ENCODE measurements at places on chromosomes 5 and 9.

- no peak for DNase-seq
Measured at GRCh38 chr9:121703014-121703734, 51.7 kb downstream of the DAB2IP start.

DNA sequence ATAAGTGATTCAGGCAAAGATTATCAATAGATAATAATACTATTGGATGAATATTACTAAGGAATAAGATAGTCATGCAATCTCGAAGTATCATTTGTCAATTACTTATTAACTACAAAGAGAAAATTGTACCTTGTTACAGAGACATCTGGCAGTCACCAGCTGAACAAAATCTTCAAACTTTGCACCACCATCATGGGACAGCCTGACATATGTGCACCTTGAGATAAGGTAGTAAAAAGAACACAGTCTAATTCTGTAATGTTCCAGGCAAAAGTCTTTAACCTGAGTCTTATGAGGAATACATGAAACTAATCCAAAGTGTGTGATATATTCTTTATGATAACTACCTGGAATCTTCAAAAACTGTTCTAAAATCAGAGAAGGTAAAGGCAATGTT lies 423.0 kb upstream of the ZNF608 start:
- DNase-seq: no peak

GRCh38 chr5:68529581-68529980 lies 314.0 kb downstream of the PIK3R1 start:
- DNase-seq: peak; percentile 82

GRCh38 chr5:171342362-171343111 lies 33.5 kb downstream of the TLX3 start:
- DNase-seq: peak; percentile 84

DNA sequence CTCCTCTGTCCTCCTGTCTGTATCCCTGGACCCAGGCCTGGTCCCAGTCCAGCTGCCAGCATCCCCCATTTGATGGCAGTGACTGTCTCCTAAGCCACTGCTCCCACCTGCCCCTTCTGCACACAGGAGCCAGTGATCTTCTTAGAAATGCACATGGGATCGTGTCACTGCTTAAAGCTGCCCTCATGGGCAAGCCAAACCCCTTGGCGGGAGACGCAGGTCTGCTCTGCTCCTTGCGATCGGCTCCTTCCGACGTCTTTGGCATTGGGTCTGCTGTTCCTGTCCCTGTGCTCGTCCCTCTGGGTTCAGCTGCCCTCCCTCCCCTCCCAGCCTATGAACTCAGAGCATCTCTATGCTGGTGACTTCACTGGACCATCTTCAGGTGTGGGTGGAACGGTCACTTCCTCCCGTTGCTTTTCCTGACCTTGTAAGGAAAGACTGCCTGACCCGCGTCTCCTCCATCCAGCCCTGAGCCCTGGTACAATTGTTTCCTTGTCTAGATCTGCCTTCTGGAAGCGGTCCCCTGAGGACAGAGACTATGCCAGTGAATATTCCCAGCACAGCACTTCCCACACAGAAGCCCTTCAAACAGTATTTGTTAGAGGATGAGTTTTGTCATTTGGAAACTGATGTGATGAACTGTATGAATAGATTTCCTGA lies 116.5 kb downstream of the ZNF354C start:
- DNase-seq: no peak

DNA sequence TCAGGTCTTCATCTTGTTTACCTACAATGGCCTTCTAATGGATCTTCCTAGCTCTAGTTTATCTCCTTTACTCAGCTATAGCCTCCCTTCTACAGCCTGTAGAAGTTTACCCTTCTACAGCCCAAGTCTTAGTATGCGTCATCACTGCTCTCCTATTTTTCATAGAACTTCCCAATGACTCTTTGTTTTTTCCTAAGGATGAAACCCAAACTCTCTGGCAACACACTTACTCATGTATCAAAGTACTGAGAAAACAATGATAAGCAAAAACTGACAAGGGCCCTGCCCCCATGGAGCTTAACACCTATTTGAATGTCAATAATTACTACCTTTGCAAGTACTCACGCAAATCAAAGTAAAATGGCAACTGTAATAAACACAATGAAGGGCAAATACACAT lies 33.7 kb downstream of the LEAP2 start:
- no peak for DNase-seq

DNA sequence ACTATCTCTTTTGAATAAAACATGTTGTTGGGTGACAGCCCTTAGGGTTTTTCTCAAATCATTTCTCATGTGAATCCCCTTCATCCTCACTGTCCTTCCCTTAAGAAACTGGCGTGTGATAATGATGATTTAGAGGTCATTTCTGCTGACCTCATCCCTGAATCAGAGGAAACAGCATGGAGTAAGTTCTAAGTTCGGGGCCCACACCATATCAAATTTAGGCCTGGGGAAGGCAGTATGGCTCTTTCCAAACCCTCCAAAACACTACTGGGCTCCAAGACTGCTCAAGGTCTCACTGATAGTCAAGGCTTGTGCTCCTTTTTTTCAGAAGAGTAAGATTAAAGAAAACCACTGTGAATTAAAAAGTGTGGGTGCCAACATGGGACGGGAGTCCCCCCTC lies 872 bp upstream of the SMIM3 start:
- peak; percentile 31 for DNase-seq

GRCh38 chr5:53059281-53059680 lies 50.3 kb downstream of the MOCS2 start:
- no peak for DNase-seq

- no peak for DNase-seq
Measured at GRCh38 chr5:64570395-64570996, 64.7 kb downstream of the RGS7BP start.

DNA sequence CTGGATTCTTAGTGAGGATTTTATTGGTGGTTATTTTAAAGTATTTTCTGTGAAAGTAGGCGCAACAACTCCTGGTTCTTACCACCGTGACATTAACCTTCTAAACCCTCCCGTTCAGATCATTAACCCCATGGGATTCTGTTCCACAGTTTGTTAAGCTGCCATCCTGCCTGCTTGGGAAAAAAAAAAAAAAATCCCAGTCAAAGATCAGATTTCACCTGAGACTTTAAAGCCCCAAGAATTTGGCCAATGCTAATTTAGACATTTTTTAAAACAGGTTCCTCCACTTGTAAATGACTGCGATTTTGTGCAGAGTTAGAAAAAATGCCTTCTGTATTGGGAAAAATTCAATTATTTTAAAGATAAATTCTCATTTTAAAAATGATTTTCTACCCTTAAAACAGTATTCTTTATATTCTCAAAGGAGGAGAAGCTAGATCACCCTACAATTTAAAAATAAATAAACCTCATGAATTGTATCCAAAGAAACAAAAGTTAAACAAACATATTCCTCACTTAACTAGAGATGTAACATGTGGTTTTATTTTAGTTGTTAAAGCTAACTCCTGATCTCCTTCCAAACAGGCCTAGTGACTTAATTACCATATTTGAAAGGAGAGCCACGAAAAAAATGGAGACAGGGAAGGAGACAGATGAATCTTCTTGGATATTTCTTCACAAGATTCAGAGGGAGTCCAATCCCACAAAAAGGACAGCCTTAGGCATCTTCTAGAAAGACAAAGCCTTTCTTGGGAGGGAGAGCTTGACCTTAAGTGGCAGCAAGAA lies 93.1 kb upstream of the IFNK start:
- no peak for DNase-seq

- no peak for DNase-seq
Measured at GRCh38 chr5:149288436-149288835, 16.8 kb downstream of the AFAP1L1 start.

DNA sequence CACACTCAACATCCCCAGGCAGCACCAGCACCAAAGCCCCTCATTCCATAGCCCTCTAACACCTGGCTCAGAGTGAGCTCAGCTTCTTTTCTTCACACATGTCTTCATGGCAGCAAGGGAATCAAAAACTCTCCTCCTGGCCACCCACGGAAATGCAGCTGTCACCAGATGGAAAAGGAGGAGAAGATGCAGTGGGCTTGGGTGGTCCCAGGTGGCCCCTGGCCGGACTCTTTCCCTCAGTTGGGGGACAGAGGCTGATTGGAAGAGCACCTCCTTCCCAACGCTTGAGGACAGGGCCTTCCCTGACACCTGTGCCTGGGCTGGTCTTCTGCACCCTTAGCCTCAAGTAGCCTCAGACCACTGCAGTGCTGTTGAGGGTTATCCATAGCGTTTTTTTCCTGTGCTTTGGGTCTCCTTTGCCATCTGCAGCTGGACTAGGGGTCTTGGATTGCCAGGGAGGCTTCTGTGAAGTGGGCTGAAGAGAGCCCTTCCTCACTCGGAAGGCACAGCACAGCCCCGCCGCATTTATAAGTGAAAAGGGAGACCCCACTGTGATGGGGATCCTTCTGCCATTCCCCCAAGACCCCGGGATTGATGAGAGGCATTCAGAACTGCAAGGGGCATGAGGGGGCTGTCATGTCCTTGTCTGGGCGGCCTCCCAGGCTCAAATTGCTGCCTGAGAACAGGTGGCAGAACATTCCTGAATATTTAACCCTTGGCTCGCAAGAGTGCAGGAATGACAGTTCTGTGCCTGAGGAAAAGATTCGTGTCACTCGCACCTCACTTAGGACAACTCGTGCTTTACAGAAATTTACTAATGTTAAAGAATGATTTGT lies 200.0 kb downstream of the AUH start:
- DNase-seq: no peak

GRCh38 chr9:131407717-131408195 lies 13.9 kb downstream of the PRRC2B start:
- DNase-seq: peak; percentile 67

DNA sequence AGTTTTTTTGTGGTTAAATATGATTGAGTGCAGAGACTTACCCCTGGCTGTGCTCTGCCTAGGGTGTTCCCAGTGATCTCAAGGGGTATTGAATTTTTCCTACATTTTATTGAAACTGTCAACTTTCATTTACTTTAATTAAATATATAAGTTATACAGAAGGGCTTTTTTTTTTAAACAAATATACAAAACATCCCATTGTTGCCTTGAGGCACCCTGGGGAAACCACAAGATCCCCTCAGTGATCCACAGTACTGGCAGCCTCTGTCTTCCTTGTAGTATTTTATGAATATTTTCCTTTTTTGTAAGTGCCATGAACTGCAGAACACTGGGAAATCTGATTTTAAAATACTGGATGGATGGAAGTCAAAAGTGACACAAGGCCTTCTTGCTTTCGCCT lies 123.7 kb downstream of the TLE1 start:
- DNase-seq: no peak

GRCh38 chr5:109076741-109077140 lies 329.0 kb downstream of the FER start:
- no peak for DNase-seq

- no peak for DNase-seq
Measured at GRCh38 chr5:20570486-20570885, 582.5 kb upstream of the CDH18 start.

- DNase-seq: no peak
Measured at GRCh38 chr5:83055166-83055565, 22.0 kb downstream of the TMEM167A start.

- DNase-seq: peak; percentile 22
Measured at GRCh38 chr5:141762790-141763368, 80.8 kb upstream of the ARAP3 start.

GRCh38 chr5:13919087-13919486 lies 25.4 kb downstream of the DNAH5 start:
- no peak for DNase-seq

- DNase-seq: peak; percentile 2
Measured at GRCh38 chr9:3125602-3126405, 281.9 kb upstream of the PUM3 start.

DNA sequence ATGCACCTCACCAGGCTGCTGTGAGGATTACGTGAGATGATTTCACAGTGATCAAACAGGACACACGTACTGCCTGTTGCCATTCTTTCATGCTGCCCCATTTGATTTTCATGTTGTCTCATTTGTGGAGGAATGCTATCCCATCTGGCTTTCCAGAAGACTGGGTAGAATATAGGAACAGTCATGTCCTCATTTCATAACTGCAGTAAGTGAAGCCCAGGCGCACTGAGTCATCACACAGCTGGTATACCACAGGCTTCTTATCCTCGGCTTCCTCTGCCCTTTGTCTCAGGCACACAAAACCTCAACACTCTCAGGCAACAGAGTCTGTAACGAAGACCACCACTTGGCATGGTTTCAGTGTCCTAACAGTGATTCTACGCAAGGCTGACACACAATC lies 62.3 kb downstream of the LHFPL2 start:
- DNase-seq: peak; percentile 98

DNA sequence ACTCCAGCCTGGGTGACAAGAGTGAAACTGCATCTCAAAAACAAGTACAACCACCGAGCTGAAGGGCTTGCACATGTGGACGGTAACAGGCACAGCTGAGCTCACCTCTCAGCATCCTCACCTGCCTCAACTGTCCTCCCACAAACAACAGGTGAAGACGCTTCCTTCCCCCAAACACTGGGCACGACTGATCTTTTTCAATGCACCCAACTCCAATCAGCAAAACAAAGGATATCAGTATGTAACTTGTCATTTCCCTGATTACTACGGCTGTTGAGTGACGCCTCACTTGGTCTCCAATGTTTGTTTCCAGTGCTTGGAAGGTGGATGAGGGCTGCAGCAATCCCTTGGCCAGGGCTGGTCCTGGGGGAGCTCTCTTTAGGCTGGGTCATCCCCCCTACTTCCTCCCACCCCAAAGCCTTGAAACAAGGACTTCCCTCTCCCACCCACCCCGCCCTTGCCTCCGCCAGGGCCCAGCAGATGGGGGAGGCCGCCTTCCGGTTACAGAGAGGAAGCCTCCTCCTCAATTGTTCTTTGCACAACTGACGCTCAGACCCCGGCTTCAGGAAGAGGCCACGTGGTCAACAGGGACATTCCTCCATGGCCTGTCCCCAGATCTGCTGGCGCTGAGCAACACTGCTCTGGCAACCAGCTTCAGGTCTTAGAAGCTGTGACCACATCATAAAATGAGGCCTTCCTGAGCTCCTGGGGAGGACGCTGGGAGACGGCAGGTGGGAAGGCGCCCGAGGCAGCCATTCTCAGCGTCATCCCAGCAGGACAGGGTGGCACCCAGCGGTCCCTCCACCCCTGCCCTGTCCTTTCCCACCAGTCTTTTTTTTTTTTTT lies 5.9 kb downstream of the FAM78A start:
- DNase-seq: no peak

DNA sequence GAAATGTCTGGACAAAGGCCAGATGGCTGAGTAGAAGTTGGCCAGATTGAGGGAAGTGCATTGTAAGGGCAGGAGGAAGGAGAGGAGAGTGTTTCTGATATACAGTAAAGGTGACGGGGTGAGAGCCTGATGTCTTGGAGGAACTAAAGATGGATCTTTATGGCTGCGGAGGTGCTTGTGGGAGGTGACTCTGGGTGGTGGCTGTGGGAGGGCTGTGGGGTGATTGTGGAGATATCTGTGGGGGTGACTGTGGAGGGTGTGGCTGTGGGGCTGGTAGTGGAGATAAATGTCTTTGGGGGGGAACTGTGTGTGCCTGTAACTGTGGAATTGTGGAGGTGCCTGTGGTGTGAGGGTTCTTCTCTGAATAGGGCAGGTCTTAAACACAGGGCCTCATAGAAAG lies 121.4 kb downstream of the CMYA5 start:
- DNase-seq: no peak
